T-helper 9 cell (primary cell): ENCODE measurements at places on chromosomes 2 and 18.

- DNase-seq = no peak
Measured at GRCh38 chr18:3594760-3595368, 144.9 kb downstream of the TGIF1 start.

DNA sequence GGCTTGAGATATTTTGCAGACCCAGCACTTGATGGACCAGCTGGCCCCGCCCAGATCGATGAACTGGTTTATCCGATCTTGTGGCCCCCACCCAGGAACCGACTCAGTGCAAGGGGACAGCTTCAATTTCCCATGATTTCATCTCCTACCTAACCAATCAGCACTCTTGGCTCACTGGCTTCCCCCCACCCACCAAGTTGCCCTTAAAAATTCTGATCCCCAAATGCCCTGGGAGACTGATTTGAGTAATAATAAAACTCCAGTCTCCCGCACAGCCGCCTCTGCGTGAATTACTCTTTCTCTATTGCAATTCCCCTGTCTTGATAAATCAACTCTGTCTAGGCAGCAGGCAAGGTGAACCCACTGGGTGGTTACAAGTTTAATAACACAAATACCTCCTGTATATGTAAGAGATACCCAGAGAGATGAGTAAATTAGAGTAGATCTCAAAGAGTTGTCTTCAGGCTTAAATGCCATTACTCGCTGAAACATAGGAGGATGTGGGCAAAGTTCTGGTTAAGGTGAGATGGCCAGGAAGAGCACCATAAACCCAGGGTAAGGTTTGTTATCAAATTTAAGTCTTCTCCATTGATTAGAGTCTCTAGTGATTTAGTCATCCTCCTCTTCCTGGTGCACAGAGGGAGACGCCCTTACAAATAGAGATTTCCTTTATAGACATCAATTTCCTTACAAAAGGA is 222.8 kb downstream of the ARL4C start:
- no peak for DNase-seq

DNA sequence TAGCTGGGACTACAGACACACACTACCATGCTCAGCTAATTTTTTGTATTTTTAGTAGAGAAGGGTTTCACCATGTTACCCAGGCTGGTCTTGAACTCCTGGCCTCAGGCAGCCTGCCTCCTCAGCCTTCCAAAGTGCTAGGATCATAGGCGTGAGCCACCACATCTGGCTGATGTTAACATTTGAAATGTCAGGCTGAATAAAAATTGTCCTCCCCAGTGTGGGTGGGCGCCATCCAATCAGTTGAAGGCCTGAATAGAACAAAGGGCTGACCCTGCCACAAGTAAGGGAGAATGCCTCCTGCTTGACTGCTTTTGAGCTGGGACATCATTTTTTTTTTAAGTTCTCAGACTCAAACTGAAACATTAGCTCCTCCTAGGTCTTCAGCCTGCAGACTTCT is 21.0 kb upstream of the RHOB start:
- DNase-seq = no peak

DNA sequence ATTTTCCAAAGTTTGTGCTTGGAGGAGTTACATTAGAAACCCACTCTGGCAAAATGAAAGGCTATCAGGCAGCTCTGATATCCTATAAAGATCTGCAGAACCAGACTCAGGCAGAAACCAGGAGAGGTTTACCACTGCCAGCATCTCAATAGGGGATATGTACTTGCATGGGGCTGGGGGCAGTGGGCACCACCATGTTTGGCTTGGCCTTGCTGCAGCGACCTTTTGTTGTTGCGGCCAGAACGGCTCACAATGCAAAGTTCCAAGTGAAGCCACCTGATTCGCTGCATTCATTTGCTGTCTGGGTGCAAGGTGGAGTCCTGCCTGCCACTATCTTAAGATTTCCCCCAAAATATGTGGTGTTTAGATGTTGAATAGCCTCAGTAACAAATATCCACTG is 81.3 kb downstream of the COPS8 start:
- DNase-seq = no peak

- DNase-seq = no peak
Measured at GRCh38 chr2:196225213-196225612, 53.8 kb upstream of the STK17B start.

DNA sequence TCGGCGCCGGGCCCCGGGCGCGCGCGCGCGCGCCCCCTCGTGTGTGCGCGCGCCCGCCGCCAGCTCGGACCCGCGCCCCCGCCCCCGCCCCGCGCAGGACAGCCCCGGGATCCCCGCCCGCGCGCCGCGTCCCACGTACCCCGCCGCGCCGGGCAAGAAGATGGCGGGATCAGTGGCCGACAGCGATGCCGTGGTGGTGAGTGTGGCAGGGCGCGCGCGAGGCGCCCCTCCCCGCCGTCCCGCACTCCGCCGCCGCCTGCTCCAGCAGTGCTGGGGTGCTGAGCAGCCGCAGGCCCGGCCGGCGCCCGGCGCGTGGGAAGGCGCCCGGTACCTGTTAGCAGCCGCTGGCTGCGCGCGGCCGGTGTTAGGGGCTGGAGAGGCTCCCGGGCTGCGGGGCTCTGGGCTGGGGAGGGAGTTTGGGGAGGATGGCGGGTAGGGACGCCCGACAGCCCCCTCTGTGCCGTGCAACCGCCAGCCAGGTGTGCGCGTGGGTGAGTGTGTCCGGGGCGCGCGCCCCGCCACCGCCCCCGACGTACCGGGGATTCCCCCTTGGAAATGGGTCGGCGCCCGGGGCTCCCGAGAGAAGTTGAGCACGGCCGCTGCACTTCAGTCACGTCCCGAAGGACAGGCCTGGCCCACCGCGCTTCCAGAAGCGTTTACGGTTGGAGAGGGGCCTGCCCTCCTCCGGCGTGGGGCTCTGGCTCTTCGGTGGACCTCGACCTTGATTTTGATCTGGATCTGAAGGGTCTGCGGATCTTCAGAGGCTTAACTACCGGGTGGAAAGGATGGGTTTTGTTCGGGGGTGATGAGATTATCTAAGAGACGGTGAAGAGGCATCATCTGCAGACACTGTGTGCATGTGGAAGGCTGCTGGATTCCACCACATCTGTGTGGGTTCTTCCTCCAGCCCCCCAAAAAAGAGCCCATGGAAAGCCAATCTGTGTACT is 697 bp downstream of the LGALSL start:
- peak; percentile 4 for DNase-seq

GRCh38 chr18:75109319-75109691 is 99.6 kb downstream of the PTGR3 start:
- no peak for DNase-seq

- no peak for DNase-seq
Measured at GRCh38 chr18:59918320-59918755, 18.5 kb downstream of the PMAIP1 start.

- peak; percentile 92 for DNase-seq
Measured at GRCh38 chr2:136117909-136118818, at the start of gene CXCR4. Gene CXCR4, minus strand, starts transcription at chr2:136118149. Its CDS starts 89 bp downstream, at chr2:136118060.

DNA sequence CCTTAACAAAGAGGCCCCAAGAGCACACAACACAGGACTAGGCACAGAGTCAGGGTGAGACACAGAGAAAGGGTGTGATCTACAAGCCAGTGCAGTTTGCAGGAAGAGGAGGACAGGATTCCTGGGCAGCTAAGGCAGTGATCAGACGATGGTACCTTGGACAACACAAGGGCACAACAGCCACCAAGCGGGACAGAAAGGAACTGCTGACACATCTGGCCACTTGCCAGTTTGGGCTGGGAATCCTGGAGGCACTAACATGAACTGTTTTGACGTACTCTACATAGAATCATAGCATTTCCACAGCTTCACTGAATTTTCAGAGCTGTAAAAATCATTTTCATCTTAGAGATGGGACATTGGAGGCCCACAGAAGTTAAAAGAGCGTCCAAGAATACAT is 221.5 kb upstream of the SLC35G4 start:
- no peak for DNase-seq

DNA sequence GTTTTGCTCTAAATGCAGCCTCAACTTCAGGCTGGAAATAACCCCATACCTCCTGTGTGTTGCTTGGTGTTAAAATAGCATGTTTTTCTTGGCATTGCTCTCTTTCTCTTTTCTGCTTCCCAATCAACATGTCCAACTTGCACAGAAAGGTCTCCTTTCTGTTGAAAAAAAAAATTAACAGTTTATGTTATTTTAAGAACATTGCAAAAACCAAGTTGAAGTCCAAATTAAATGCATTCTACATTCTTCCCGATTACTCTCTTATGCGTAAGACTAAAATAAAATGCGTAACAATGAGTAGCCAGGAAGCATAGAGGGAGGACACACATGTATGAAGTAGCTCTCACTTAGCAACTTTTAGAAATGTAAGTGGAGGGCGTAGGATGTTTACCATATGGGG is 1406.1 kb upstream of the NXPH2 start:
- no peak for DNase-seq

GRCh38 chr2:178241844-178242551 is 47.7 kb downstream of the OSBPL6 start:
- DNase-seq = no peak

DNA sequence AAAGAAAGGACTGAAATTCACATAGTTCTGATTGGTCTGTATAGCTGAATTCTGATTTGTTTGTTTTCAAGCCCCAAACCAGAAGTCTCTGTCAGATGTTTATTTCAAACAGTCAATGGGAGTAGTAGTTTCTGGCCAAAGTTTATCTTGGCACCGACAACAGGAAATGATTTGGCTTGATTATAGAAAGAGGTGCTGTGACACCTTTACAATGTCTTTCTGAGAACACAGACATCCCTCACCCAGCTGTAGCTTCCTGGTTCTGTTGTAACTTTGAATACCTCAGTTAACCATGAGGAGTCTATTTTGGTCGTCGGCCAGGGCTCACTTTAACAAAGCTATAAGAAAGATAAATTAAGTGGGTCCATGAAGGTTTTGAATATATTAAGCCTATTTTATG is 545.0 kb upstream of the ZNF804A start:
- no peak for DNase-seq

GRCh38 chr2:51000849-51001617 is 30.9 kb downstream of the NRXN1 start:
- no peak for DNase-seq

DNA sequence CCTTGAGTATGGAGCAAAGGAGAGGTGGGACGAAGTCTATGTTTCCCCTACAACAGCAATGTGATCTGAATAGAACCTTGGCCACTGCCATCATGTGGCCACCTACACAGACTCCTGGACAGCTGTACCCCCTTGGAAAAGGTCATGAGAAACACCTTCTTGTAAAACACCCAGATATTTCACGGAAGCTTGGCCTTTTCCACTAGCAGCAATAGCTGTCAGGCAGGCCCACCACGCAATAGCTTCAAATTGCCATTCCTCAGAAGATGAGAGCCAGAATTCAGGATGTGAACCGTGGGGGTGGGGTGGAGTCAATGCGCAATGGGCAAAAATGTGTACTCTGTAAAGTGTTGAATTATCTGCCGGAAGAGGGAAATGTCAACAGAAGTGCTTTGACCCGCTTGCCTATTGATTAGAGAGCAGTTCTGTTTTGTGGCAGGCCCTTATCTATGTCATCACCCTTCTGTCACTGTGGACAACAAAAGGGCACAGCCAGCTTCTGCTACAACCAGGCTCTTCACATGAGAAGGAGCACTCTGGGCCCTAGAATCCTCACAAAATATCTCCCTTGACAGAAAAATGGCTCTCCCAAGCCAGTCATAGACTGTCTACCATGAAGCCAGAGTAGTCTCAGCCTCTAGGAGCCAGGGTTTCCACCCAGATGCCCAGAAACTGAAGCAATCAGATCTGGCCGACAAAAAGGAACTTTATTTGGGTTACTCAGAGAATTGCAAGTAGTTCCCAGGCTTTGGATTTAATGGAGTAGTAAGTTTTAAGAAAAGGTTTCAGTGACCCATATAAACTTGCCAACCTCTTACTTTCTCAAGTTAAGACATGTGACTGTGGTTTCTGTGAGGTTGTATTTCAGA is 9.5 kb downstream of the INPP1 start:
- DNase-seq = no peak

- no peak for DNase-seq
Measured at GRCh38 chr18:36155851-36156757, 26.4 kb downstream of the ELP2 start.

DNA sequence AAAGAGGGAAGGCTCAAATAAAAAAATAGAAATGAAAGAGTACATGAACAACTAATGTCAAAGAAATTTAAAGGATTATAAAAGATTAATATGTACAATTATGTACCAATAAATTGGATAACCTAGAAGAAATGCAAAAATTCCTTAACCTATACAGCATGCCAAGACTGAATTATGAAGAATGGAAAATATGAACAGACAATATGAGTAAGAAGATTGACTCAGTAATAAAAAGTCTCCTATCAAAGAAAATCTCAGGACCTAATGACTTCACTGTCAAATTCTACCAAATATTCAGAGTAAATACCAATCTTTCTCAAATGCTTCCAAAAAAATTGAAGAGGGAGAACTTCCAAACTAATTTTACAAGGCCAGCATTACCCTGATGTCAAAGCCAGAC is 120.2 kb upstream of the SPOPL start:
- DNase-seq = no peak

GRCh38 chr18:26550998-26551694 is 2.8 kb upstream of the KCTD1 start:
- DNase-seq = no peak

DNA sequence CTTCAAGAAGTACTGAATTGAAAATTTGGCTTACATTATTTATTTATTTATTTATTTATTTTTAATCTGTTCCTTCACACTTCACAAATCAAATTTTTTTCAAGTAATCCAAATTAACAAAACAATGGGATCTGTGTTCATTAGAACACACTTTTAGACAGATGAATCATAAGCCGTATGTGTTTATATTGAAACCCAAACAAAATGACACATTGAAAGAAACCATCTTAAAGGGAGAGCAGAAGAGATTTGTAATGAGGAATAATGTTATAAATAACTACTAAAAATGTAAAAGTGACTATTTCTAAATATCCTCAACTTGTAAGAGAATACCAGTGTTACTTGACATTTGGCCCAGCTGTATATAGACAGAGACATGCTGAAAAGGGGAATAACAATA is 991.0 kb upstream of the CHAC2 start:
- no peak for DNase-seq

DNA sequence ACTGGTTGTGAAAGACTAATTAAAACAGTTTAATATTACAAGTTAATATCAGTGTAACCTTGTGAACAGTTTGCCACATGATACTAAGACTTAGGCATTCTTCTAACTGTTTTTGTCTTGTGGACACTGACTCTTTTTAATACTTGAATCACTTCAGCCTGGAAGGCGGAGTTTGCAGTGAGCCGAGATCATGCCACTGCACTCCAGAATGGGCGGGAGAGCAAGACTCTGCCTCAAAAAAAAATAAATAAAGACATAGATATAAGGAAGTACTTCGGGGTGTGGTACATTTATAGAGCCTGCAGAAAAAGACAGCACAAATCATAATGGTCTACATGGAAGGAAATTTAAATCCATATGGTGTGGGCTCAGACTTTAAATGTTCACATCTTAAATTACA is 300.4 kb upstream of the NETO1 start:
- DNase-seq = no peak
